Cortex of kidney (tissue), 1 donor: ENCODE measurements at places on chromosomes 3 and 15.

- no peak for DNase-seq
Measured at GRCh38 chr3:47877290-47877689, 74.4 kb downstream of the DHX30 start.

DNA sequence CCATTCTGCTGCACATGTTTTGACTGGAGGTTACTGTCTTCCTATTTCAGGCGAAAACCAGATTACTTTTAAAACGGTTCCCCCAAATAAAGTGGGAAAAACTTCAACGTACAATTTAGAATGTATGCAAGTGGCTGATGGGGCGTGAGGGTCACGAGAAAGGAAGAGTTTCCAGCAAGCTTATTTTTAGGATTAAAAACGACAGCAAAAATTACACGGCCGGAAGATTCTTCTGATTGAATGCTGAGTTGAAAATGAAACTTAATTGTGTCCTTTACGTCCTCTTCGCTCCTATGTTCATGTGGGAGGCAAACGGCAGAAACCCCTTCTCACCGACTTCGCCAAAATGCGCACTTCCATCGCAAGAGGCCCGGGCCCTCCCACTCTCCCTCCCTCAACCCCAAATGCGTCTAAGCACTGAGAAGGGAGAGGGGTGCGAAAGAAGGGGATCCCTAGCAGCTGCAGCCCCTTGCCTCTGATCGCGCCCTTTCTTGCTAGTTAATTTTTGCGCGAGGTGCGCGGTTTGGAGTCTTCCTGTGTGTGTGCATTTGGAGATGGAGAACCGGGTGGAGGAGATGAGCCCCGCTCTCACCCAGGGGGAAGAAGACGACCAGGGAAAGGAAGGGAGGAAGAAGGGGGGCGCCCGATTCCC lies 656 bp downstream of the CD47 start:
- DNase-seq: no peak

DNA sequence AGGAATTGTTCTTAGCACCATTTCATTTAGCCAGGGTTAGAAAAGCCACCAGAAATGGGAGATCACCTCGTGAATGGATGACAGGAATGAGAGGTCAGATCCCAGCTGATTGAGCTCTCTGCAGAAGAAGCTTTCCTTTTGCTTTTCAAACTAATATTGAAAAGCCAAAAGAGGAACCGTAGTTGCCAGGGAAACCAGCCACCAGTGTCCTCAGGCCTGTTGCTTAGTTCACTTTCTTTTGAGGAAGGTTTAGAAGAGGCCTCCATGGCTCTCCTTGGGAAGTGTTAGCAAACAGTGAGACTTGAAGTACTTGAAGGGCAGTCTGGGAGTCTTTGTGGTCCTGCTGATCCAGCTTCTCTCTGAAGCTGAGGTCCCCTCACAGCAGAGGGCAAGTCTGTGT lies 7.4 kb upstream of the CCK start:
- no peak for DNase-seq

GRCh38 chr15:89494941-89495637 lies 1.3 kb downstream of the RHCG start:
- DNase-seq: no peak

GRCh38 chr3:183494341-183494740 lies 61.2 kb downstream of the KLHL6 start:
- DNase-seq: no peak

DNA sequence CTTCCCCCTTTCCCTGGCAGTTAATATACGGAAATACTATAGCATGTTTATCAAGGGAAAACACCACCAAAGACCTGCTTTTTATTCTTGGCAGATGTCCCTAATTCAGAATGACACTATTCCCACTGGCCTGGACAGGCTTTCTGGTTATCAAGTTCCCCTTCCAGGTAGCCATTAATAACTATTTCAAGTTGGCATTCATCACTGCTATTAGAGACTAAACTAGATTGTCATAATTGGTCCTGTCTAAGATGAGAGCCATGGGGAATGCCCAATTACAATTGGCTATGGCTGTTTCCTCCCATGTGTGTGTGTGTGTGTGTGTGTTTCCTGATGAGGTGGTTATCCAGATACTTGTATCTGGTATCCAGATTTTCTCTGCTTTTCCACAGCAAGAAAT lies 608.1 kb downstream of the SQOR start:
- DNase-seq: no peak

GRCh38 chr15:62546628-62547027 lies 381.5 kb upstream of the C2CD4B start:
- no peak for DNase-seq

GRCh38 chr15:81244306-81244705 lies 47.6 kb downstream of the IL16 start:
- DNase-seq: no peak

DNA sequence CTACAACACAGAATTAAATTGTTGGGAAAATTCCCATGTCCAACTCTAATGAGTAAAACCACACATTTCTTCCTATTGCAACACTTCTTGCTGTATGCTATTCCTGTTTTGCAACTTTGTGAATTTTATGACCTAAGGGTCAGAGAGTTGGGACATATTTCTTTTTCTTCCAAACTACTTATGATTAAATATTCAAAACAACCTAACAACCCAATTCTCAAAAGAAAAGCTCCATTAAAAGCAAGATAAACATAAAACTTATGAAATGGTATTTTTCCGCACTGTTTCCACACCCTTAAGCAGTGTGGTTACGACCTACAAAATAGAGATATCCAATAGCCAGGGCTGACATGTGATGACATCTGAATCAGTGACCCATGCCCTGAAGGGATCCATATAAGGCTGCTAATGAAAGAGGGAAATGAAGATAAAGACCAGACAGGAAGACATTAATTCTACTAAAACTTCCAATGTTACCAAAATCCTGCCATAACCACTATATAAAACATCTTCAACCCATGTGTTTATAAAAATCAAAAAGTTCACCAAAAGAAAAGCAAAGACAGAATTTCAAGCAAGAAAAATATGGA lies 45.6 kb downstream of the DMXL2 start:
- no peak for DNase-seq

- DNase-seq: no peak
Measured at GRCh38 chr15:47460795-47461573, 256.3 kb upstream of the SEMA6D start.

DNA sequence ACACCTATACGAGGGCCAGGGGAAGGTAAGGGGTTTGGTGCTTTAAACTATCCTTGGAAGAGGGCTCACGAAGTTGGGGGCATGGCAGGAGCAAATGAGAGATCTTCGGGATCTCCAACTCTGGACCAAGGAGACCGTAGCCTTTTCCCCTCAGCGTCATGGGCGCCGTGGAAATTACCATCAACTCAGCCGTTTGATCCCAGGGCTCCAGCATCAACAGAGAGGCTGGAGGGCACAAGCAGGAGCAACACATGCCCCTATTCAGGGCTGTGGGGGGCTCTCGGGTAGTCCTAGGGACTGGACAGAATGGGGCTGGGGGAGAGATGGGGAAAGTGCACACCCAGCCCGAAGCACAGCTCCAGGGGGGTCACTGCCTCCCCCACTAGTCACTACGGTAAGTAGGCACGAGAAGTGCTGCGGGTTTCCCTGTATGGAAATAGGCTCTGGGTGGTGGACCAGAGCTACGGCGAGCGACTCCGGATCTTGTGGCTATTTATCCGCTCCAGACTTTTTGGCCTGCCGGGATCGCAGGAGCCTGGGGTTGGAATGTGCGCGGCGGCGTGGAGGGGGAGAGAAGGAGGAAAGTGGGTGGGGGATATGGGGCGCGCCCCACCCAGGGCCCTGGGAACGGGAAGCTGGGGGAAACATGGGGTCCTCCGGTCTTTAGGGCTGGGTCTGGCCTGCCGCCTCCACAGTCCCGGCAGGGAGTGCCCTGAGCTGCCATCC lies 539 bp upstream of the LAMB2 start:
- DNase-seq: no peak

DNA sequence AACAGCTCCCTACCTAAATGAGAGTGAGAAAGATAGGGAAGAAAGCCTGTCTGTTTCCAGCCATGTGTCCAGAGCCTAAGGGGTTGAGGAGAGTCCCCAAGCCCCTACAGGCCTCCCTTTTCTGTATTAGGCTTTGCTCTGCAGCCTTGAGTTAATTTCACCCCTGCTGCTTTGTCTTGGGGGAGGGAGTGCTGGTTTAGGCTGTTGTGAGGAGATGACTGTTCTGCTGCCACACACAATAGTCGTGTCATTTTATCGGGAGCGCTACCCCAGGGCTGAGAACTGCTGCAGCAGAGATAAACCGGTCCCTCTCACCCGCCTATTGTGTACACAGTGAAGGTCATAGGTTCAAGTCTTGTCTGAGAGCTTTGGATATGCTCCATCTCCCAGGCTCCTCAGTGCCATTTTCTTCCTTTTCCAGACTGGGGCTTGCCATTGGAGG lies 1.4 kb downstream of the ZNF609 start:
- no peak for DNase-seq

DNA sequence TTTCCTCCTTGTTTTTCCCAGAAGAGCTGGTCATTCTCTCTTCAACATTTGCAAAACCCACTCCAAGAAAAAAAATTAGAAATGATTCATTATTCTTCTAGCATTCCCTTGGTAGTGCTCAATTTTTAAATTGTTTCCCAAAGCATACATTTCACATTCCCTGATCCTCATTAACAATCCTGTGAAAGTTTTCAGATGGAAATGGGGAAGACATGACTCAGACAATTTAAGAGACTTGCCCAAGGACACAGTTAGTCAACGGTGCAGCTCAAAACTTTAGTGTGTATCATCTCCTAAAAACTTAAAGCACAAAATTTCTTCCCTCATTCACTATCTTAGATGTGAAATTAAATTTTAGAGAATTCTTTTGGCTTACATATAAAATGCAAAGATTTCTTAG lies 17.1 kb upstream of the ABI3BP start:
- no peak for DNase-seq

GRCh38 chr15:24772266-24772665 lies 96.7 kb downstream of the NPAP1 start:
- DNase-seq: no peak

DNA sequence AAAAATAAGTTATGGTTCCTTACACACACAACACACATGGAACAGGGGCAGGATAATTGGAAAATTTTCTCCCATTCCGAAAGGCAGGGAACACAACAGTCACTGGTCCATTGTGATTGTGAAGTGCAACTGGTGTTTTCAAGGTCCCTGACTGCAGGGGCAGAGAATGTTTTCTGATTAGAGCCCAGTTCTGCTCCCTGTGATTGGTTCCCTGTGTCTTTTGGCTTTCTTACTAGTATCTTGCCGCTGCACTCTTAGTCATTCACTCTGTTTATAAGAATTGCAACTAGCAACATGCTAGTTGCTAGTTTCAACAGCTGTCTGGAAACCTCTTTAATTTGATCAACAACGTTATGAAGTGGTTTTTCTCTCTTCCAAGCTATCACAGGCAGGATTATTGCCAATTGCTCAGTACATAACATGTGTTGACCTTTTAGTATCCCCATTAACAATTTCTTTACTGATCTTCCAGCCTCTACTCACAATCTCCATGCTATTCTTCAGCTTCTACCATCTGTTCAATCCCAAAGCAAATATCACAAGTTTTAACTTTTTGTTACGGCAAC lies 177.5 kb downstream of the EPHA6 start:
- no peak for DNase-seq

- no peak for DNase-seq
Measured at GRCh38 chr3:177932750-177933660, 603.2 kb upstream of the KCNMB2 start.

DNA sequence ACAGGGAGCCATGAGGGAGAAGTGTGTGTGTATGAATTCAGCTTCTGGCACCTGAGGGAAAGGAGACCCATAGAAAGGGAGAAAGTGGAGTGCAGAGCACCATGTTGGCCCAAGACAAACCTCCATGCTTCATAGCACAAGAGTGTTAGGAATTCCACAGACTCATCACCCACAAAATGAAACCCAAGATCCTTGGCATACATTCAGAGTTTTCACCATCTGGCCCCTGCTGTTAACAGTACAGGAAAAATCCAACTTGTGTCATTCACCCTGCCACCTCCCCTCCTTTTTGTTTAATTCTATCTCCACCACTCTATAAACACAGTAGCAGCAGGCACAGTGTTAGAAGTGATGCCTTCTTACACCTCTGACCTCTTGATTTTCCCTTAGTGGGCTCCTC lies 60.0 kb upstream of the MNS1 start:
- no peak for DNase-seq

DNA sequence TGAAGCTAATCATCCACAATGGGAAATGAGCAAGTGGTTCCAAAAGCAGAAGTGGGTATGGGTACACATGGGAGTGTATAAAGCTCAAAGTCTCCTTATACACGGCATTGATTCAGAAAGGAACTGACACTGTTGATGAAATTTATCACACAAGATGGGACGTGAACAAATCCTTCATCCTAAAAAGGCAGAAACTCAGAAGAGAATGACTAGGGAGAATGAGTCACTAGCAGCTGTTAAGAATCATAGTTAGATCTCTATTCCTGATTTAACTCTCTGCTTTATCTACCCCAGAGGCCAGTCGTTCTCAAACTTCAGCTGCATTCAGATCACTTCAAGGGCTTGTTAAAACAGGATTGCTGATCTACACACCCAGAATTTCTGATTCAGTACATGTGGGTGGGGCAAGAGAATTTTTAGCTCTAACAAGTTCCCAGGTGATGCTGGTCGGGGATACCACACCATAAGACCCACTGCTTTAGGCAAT lies 97.7 kb upstream of the PHLDB2 start:
- no peak for DNase-seq

DNA sequence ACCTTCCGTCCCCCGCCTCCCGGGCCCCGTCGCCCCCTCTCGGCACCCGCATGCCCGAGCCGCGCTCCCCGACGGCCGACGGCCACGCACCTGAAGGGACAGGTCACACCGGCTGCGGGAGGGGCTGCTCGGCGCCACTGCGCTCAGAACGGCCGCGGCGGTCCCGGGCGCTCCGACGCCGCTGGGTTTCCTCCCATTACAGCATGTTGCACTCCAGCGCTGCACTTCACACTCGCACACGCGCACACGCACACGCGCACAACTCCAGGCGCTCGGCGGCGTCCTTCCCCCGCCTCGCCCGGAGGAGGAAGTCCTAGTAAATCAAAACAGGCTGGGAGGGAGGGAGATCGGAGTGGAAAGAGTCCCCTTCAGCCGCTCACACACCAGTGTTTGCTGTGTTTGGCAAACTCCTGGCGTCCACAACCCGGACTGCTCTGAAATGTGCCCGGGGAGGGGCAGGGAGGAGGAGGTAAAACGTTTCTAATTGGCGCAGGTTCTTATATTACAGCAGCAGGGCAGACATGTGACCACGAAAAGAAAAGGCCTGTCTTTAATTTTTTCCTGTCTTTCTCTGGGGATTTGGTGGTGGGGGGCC lies 76.7 kb upstream of the VGLL4 start:
- DNase-seq: no peak

GRCh38 chr3:128359846-128360642 lies 106.6 kb downstream of the DNAJB8 start:
- DNase-seq: no peak

DNA sequence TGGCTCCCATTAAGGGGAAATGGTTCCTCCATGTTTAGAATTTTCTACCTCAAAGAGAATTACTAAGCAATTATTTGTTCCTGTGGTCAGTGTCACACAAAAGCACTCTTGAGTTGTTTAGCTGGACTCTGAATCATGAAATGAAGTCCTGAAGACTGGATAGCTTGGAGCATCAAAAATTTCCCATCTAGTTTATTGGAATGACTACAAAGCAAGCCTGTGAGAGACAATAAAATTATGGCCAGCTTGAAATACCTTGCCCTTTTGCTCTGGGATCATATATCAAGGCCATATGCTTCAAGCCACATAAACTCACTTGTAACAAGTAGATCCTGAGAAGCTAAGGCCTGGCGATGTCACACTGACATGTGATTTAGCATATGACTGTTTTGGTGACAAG lies 292.3 kb downstream of the TIGIT start:
- DNase-seq: no peak

- DNase-seq: no peak
Measured at GRCh38 chr3:120111898-120112297, 17.7 kb upstream of the GSK3B start.

- no peak for DNase-seq
Measured at GRCh38 chr3:105802118-105802706, 66.6 kb downstream of the CBLB start.
